ENCODE measurements at places on chromosomes 11 and 22. TPM values are rescaled to one million over a fixed set of nuclear protein-coding genes. Genes with fewer than 3 reads are reported as not detected.

Gene MRPL48
- total RNA-seq: 25.5 TPM

Gene NAV2
- 31.0 TPM for total RNA-seq

Gene KRTAP5-2
- total RNA-seq: not detected

Gene LPXN
- total RNA-seq: 3.5 TPM

Gene SLC1A2
- not detected for total RNA-seq

Gene IFITM10
- total RNA-seq: 2.9 TPM

Gene TSPAN32
- total RNA-seq: not detected

Gene PHF21A
- 8.6 TPM for total RNA-seq

Gene KCNA4
- total RNA-seq: not detected

Gene AKIP1
- 29.5 TPM for total RNA-seq

Gene DERL3
- 3.9 TPM for total RNA-seq

Gene C11orf87
- total RNA-seq: not detected

Gene EFCAB6
- 0.25 TPM for total RNA-seq

Gene BRSK2
- total RNA-seq: 0.25 TPM

Gene LGALS1
- total RNA-seq: 4,007 TPM

Gene OR8G5
- not detected for total RNA-seq

Gene C22orf31
- not detected for total RNA-seq

Gene MAPK8IP1
- 13.9 TPM for total RNA-seq

Gene NTM
- 48.8 TPM for total RNA-seq

Gene DDX17
- total RNA-seq: 578 TPM

Gene TMA7B
- total RNA-seq: not detected

All from mesangial cell (primary cell).